NCI-H1048 (cell line): ENCODE measurements at places on chromosomes 11 and 22.

DNA sequence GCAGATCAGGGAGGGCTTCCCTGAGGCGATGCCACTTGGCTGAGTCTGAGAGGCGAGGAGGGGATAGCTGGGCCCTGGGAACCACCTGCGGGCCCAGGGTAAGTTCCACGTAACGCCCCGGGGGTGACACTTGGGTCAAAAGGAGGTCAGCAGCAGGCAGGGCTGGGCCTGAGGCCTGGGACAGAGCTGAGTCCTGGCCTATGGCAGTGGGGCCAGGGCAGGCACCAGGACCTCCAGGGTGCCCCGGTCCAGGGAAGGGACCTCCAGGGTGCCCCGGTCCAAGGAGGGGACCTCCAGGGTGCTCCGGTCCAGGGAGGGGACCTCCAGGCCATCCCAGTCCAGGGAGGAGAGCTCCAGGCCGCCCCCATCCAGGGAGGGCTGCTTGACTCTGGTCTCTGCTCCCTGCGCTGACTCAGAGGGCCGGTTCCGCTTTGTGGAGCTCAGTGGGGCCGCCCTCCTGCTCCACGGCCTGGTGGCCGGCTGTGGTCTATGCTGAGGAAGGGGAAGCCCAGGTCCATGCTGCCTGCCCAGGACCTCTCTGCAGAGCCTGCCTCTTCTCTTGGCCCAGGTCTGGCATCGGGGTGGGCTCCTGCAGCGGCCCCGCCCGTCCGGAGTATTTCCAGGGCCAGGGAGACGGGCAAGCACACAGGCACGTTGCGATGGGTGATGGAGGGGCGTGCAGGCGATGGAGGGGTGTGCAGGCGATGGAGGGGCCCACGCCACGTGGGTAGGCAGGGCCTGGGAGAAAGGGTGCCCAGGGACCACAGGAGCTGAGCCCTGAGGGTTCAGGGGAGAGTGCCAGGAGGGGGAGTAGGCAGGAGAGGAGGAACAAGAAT is 19.5 kb upstream of the WNT7B start:
- DNase-seq = no peak

DNA sequence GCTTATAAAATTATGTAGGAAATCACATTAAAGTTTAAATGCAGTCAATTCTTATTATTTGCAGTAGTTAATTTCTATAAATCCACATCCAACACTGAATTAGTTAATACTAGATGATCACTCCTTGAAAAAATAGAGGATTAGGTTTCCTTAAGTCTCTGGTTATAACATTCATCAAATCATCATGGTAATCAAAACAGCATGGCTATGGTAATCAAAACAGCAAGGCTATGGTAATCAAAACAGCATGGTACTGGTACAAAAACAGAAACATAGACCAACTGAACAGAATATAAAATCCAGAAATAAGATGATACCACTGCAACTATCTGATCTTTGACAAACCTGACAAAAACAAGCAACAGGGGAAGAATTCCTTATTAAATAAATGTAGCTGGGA is 814.6 kb upstream of the CCDC179 start:
- DNase-seq = no peak

GRCh38 chr11:121336279-121336937 is 43.8 kb downstream of the SC5D start:
- DNase-seq = no peak

GRCh38 chr22:17922925-17923903 is 101.1 kb downstream of the MICAL3 start:
- DNase-seq = no peak

- no peak for DNase-seq
Measured at GRCh38 chr11:102582140-102582539, 43.0 kb downstream of the MMP20 start.

GRCh38 chr11:65586676-65587075 is 8.9 kb downstream of the KCNK7 start:
- DNase-seq = no peak

- no peak for DNase-seq
Measured at GRCh38 chr11:2270322-2271076, at the start of gene ASCL2. ASCL2 (minus strand) TSS chr11:2270588; CDS start chr11:2270332, 256 bp downstream.

GRCh38 chr11:16086229-16086819 is 270.0 kb downstream of the SOX6 start:
- DNase-seq = no peak

GRCh38 chr11:17978553-17979287 is 34.1 kb downstream of the SERGEF start:
- no peak for DNase-seq

DNA sequence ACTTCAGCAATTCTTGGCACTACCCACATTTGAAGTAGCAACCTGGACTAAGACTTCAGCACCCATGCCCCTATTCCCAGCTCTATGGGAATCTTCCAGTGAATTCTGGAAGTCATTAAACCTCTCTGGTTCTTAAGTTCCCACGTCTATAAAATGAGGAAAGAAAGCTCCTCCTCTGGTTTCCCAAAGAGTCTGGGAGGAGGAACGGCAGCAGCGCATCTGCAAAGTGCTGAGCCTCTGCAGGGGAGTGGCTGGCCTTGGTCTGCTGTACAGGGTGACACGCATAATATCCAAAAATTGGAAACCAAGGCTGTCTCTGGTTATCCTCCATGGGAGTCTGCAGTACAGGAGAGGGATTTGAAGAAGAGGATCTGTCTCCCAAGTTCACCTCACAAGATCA is 73.6 kb upstream of the TP53I11 start:
- no peak for DNase-seq

GRCh38 chr11:12914400-12914912 is 94.7 kb upstream of the RASSF10 start:
- no peak for DNase-seq

DNA sequence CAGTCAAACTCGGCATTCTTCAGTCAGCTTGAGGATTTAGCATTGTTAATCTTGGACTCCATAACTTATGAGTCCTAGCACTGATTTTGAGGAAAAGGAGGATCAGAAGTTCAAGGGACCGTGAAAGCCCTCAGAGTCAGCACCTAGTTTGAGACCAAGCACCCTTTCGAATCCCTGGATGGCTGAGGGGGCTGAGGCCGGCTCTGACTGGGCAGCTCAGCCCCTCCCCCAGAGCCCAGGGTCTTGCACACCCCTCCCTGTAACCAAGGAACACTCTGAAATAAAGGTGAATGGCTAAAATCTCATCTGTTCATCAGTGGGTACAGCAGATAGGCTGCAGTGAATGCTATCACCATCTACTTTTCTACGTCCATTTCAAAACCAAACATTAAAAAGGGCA is 27.3 kb downstream of the SLC25A18 start:
- no peak for DNase-seq

DNA sequence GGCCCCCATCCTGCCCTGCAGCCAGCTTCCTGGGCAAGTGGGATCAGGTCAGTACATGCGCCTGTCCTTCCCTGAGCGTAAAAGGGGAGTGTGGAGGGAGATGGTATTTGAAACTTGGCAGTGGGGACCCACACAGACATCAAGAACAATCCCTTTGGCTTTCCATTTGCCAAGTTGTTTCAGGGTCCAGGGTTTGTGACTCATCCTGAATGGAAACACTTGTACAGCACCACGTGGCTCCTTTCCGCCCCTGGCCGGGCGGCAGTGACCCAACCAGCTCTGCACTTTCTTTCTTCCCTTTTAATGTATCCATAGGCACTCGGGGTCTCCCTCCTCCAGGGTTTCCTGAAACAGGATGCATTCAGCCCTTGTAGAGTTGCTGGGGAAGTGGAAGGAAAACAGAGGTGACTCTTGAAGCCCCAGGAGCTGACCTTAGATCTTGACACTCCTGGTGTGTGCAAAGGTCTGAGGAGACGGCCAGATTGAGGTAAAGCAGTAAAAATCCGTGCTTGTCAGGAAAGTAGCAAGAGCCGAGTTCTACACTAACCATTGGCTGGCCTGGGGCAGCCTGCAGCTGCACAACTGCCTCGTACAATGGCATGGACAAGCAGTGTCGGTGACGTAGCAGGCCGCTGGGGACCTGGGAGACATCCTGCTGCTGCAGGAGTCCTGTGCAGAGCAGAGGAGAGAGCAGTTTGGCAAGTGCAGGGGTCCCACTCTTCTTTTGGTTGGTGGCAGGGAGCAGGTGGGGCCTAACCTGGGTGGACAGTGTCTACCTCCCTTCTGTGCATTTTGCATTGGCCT is 189.8 kb downstream of the SNX19 start:
- no peak for DNase-seq

- DNase-seq = no peak
Measured at GRCh38 chr11:76995081-76995576, 39.1 kb upstream of the B3GNT6 start.

GRCh38 chr11:111137846-111138245 is 107.7 kb upstream of the POU2AF2 start:
- DNase-seq = no peak

DNA sequence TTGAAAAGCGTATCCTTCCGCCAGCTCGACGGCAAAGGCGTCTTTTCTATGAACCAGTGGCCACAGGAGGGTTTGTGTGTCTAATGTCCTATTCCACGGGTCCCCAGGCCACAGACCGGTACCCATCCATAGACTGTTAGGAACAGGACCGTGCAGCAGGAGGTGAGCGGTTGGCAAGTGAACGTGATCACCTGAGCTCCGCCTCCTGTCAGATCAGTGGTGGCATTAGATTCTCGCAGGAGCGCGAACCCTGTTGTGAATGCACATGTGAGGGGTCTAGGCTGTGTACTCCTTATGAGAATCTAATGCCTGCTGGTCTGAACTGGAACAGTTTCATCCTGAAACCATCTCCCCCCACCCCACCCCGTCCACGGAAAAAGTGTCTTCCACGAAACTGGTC is 62.7 kb upstream of the KCNQ1OT1 start:
- no peak for DNase-seq

- DNase-seq = no peak
Measured at GRCh38 chr22:33898121-33898520, 22.2 kb downstream of the LARGE1 start.

GRCh38 chr22:38681582-38682335 is at the start of gene TOMM22:
TOMM22 (plus strand) TSS chr22:38681957; CDS start chr22:38681979, 22 bp downstream.
- peak; percentile 50 for DNase-seq

GRCh38 chr11:112085822-112086421 is 634 bp downstream of the TIMM8B start:
- DNase-seq = no peak

DNA sequence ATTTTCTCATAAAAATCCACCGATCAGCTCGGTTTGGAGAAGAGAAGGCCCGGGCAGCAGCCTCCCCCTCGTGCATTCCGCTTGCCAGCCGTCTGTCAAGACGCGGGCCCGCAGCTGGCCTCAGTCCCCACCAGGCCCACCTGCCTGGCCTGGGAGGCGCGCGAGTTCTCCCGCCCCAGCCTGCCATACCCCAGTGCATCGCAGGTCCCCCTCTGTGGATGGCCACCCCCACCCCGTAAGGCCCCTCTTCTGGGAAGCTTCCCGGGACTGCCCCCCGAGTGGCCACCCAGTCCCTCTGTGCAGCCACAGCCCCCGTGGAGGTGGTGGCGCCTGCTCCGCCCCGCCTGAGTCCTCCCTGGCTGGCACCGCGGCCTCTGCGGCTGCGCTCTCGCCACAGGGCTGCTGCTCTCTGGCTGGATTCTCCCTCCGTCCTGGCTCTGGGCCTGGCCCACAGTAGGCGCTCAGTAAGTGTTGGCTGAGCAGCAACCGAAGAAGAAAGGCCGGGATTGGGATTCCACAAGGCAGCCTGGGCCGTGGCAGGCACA is 74.0 kb upstream of the TCF20 start:
- no peak for DNase-seq

- no peak for DNase-seq
Measured at GRCh38 chr11:45941285-45941684, 18.8 kb downstream of the LARGE2 start.

- DNase-seq = no peak
Measured at GRCh38 chr11:71436861-71437260, 11.3 kb downstream of the DHCR7 start.

DNA sequence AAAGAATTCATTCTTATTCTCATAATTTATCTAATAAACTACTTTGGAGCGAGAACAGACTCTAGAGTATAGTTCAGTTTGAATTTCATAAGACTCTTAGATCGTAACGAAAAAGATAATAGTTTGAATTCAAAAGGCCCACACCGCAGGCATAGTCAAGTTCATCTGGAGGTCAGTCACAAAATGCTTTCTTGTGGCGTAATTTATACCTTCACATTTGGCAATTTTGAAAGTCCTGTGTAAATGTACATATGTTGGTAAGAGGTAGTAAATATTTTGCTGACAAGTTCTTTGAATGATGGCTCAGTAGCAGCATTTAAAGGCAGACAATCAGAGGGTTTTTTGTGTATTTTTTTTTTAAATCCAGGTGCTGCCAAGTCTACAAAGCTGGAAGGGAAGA is 88.1 kb downstream of the TEAD1 start:
- no peak for DNase-seq

GRCh38 chr11:1405186-1406020 is 15.7 kb downstream of the BRSK2 start:
- DNase-seq = no peak

DNA sequence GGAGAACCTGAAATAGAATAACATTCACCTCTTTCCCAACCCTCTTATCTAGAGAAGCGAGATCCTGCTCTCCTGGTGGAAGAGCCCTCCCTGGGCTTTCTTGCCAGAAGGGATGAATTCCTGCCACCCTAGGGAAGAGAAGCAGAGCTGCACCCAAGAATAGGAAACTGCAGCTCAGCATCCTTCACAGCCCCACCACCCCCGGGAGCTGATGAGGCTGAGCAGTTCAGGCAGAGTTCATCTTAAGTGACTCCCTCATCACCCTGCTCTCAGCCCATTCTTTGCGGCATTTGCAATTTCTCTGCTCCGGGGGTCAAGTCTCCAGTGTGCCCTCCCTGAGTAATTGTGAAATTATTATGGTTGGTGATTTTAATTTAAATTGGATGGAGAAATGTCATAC is 514.9 kb downstream of the BUD13 start:
- no peak for DNase-seq

DNA sequence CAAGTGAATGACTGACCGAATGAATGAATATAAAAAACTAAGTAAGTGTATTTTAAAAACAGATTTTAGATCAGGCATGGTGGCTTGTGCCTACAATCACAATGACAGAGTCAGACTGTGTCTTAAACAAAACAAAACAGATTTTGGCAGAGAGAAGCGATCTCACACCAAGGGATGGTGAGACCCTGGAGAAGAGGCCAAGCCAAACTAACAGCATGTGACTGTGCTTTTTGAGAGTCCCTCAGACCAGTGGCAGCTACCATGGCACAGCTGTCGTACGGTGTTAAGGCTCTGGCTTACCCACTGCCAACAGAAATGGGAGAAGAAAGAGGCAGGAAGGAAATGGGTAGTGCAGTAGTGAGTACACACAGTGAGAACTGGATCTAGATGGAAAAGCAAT is 60.6 kb downstream of the SGSM3 start:
- DNase-seq = no peak

GRCh38 chr11:9078113-9079086 is 13.0 kb downstream of the SCUBE2 start:
- DNase-seq = no peak

DNA sequence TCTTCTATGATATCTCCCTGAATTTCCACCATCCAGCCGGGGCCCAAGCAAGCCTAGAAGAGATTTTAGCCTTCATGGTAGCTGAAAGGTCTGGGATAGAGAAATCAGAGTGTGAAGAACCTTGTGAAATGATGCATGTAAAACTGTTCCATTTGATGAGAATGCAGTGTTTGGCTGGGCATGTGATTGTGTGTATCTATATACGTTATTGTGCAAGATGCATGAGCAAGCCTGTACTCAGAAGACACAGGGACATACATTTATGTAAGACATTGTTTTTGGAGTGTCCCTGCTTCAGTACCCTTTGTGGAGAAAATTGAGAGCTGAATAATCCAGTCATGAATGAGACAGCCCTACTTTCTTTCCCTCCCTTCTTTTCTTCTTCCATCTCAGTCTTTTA is 15.2 kb upstream of the OR52K2 start:
- no peak for DNase-seq
